NCI-H1105 (cell line): ENCODE measurements at places on chromosomes 1 and 21.

GRCh38 chr1:193524021-193524420 lies 337.6 kb upstream of the B3GALT2 start:
- no peak for DNase-seq

DNA sequence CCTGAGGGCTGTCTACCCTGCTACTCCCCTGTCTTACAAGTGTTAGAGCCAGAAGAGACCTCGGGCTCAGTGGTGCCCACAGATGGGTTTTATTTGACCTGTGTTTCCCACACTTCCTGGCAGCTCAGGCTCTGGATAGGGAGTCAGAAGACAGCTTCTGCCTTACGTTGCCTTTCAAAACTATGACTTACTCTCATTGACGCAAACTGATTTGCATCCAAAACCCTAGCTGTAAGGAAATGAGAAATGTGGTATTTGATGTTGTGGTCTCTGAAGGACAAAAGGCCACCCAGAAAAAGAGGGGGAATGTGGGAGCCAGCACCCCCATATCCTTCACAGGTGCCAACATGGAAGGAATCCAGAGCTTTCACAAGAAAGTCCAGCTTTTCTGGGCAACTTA lies 180.2 kb downstream of the ATG4C start:
- no peak for DNase-seq

GRCh38 chr1:84928979-84929378 lies 36.0 kb upstream of the LPAR3 start:
- DNase-seq, result no peak

DNA sequence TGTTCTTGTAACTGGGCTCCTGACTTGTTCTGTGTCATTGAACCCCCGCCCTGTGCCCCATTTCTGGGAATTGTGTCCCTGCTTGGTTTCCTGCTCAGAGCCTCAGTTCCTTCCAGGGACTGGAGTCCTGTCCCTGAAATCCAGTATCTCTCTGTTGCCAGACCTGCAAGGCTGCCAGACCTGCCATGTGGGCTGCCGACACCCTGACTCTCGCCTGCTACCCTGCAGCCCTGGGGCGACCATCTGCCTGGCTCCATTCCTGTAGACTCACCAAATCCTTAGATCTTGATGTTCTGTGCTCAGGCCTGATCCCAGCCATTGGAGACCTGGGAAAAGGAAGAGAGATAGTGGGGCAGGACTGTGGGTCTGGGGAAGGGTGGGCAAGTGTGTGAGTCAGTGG lies 383.3 kb upstream of the PROX1 start:
- DNase-seq, result no peak
